Keratinocyte (primary cell): ENCODE measurements at places on chromosomes 6 and 20. TPM values are rescaled to one million over a fixed set of nuclear protein-coding genes. Genes with fewer than 3 reads are reported as not detected.
A peak's percentile ranks its signal among the peaks of the same experiment; 100 is the strongest.

HS3ST5 gene
- not detected in 3 replicates for polyA plus RNA-seq

- no peaks in the 10 kb centered on the region for H3K36me3 ChIP-seq
- no peak overlapping the region for H3K4me3 ChIP-seq
- DNase-seq, result no peak
- peak overlapping the region; percentile 98 for H3K27ac ChIP-seq
Observed at GRCh38 chr20:50728486-50728980, 2.8 kb upstream of the PARD6B start.

GRCh38 chr6:46983007-46983411, 59.1 kb downstream of the ADGRF1 start:
- peak overlapping the region; percentile 53 for H3K27ac ChIP-seq
- H3K4me1 ChIP-seq, result peaks cover 33% of the 10 kb centered on the region
- no peaks in the 10 kb centered on the region for H3K27me3 ChIP-seq
- no peaks in the 10 kb centered on the region for H3K36me3 ChIP-seq

DNA sequence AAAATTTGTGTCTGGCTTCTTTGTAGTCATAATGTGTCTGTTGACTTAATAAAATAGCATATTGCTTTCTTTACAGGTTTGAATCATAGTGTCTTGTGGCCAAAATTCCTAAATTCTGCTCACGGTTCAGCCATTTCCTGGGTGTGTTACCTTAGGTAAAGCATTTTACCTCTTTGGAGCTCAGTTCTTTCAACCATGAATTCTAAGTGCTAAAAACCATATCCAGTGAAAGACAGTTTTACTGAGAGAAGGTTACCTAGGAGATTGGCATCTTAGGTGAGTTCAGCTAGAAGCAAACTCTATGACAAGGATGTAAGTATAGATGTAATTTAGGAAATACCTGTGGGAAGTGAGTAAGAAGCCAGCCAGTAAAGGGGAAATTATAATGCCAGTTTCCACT, 20.7 kb downstream of the CRYBG1 start:
- H3K27ac ChIP-seq, result peak overlapping the region; percentile 92
- DNase-seq, result no peak
- no peaks in the 10 kb centered on the region for H3K27me3 ChIP-seq
- peak overlapping the region; percentile 2 for H3K4me3 ChIP-seq
- peaks cover 79% of the 10 kb centered on the region for H3K4me1 ChIP-seq
- H3K36me3 ChIP-seq, result no peaks in the 10 kb centered on the region

GRCh38 chr6:10411971-10412460, 2.9 kb downstream of the TFAP2A start:
- H3K4me1 ChIP-seq, result peaks cover 7% of the 10 kb centered on the region
- peaks cover 36% of the 10 kb centered on the region for H3K36me3 ChIP-seq
- no peaks in the 10 kb centered on the region for H3K27me3 ChIP-seq
- H3K27ac ChIP-seq, result peak overlapping the region; percentile 100
